ENCODE measurements at places on chromosomes 4 and X. TPM values are rescaled to one million over a fixed set of nuclear protein-coding genes. Genes with fewer than 3 reads are reported as not detected.

- DNase-seq: no peak
Observed at GRCh38 chrX:38986586-38986985, 185.3 kb downstream of the MID1IP1 start.

DNA sequence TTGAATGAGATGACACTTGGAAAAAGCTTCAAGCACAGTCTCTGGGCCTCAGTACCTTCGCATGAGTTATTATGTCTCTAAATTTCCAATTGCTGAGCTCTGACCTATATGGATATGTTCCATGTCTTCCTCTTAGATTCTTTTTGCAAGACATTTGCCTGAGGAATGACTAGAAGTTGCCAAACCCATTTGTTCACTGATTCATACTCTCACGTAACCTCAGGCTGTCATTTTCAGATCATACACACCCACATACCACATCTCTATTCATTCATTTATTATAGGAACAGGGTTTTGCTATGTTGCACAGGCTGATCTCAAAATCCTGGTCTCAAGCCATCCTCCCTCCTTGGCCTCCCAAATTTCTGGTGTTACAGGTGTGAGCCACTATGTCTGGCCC is 2137.1 kb upstream of the TENM3 start:
- no peak for DNase-seq

- DNase-seq: no peak
Observed at GRCh38 chr4:80613470-80613869, 277.9 kb downstream of the CFAP299 start.

DNA sequence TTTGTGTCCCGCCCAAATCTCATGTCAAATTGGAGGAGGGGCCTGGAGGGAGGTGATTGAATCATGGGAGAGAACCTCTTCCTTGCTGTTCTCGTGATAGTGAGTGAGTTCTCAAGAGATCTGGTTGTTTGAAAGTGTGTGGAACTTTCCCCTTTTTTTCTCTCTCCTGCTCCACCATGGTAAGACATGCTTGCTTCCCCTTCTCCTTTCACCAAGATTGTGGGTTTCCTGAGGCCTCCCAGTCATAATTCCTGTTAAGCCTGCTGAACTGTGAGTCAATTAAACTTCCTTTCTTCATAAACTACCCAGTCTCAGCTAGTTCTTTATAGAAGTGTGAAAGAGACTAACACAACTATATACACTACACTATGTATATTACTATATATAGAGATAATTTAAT is 697.8 kb upstream of the HS3ST1 start:
- DNase-seq: no peak

GRCh38 chr4:177016541-177017141 is 223.9 kb upstream of the VEGFC start:
- DNase-seq: peak; percentile 37

DNA sequence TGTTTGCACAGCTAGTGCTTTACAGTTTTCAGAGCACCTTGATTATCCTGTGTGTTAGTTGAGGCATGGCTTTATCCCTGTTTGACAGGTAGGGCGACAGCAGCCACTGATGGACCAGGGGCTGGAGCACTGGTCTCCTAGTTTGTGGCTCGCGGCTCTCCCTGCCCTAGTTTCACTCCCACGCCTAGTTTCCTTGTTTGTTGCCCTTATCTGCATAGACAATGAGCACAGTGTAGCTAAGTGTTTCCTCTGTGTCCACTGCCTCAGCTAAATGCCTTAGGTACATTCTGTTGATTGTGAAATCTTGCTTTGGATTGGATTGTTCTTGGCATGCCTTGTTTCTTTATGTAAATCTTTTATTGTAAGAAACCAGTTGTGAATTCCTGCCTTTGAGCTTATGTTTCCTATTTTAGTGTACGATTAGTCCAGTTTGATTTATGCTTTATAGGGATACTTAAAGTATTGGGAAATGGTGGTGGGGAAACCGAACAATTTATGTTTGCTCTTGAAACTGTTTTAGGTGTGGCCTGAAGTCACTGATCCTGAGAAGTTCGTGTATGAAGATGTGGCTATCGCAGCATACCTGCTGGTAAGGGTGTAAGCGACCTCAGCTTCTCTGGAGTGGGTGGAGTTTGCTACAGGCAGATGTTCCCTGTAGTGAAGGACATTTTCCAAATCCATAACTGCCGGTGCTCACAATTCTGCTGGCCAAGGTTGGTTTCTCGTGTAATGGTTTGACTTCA is 11.0 kb downstream of the TRMT44 start:
- DNase-seq: peak; percentile 43

- no peak for DNase-seq
Observed at GRCh38 chr4:119666653-119667091, 38.1 kb upstream of the PDE5A start.

- DNase-seq: no peak
Observed at GRCh38 chr4:2671267-2671895, 84.8 kb downstream of the TNIP2 start.

GRCh38 chrX:68932611-68933010 is 103.8 kb downstream of the EFNB1 start:
- peak; percentile 27 for DNase-seq

GRCh38 chrX:103789004-103789403 is 12.4 kb downstream of the PLP1 start:
- DNase-seq: no peak

GRCh38 chr4:178752954-178753525 is 1310.8 kb upstream of the AGA start:
- DNase-seq: no peak

- peak; percentile 30 for DNase-seq
Observed at GRCh38 chr4:186068581-186069348, at the start of gene TLR3. TLR3 (plus strand) TSS chr4:186069156; CDS start chr4:186076620, 7,464 bp downstream.

DNA sequence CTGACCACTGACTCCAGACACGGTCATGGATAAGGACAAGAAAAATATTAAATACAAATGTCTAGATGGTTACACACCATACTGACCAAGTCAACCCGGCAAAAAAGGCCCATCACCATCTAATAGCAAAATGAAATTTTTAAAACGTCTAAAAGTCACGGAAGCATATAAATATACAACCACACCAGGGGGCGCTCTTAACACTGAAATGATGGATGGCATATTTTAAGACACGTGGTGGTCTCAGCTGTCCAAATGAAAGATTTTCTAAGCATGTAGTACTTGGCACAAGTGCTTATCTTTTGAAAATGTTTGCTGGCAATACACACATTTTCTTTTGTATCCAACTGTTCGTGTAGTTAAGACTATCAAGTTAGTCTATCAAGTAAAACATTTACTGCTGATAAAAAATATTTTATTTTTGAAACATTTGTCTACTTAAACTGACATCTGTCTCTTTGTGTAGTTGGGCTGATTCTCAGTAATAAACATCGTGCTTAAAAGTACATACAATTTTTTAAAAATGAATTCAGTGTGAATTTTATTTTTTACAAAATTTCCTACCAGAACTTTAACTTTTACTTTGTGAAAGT is 64.6 kb downstream of the COX7B2 start:
- DNase-seq: peak; percentile 57

GRCh38 chr4:77917075-77917474 is 54.4 kb downstream of the MRPL1 start:
- DNase-seq: no peak

DNA sequence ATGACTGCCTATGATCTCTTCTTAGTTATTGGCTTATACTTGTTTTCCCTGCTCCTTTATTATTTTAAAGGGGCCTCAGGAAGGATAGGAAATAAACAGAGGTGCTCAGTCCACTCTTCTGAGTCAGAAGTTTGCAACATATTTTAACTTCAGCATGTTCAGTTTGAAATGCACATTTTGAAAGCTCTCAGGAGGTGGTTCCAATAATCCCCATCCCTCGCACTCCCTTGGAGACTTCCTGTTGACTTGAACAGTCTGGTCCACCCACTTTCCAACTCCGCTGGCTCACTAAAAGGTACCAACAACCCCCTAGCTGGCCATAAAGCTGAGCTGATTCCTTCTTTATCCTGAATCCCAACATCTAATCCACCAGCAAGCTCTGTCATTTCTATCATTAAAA is 78.3 kb upstream of the DUSP21 start:
- DNase-seq: no peak

- DNase-seq: no peak
Observed at GRCh38 chr4:41619161-41619560, 81.2 kb downstream of the LIMCH1 start.

DNA sequence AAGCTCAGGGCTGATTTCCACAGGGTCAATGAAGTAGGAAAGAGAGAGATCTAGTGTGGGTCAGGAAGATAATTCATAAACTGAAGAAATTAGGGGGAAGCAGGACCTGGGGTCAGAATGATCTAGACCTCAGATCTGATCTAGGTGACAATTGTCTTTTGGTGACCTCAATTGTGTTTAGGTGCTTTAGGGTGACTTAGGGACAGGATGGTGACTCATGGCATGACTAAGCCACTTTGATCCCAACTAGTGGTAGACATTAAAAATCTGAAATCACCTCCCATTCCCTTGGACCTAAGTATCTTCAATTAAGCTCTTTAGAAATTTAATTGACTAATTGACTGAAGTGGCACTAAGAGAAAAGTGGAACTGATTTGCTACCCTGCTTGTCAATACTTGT is 36.7 kb upstream of the GRXCR1 start:
- no peak for DNase-seq

- no peak for DNase-seq
Observed at GRCh38 chr4:6292376-6293096, 22.9 kb downstream of the WFS1 start.

The TRAM1L1 gene
- total RNA-seq: 0.65 TPM

The EPGN gene
- under 0.01 TPM for total RNA-seq

The NSUN7 gene
- not detected for total RNA-seq

The AFM gene
- total RNA-seq: not detected

The RENBP gene
- 35.9 TPM for total RNA-seq

The NRK gene
- total RNA-seq: under 0.01 TPM

The ASB5 gene
- not detected for total RNA-seq

The GAGE12F gene
- total RNA-seq: not detected

The PCDH7 gene
- total RNA-seq: 0.20 TPM

The CDX4 gene
- not detected for total RNA-seq

The SRPX2 gene
- 8.3 TPM for total RNA-seq

The SYTL5 gene
- under 0.01 TPM for total RNA-seq

The PRICKLE3 gene
- total RNA-seq: 2.8 TPM

The BEX1 gene
- total RNA-seq: not detected

The PABPC1L2B gene
- not detected for total RNA-seq

The SATL1 gene
- total RNA-seq: not detected
